Sigmoid colon (tissue), 7 donors: ENCODE measurements at places on chromosomes 5 and 9. TPM values are rescaled to one million over a fixed set of nuclear protein-coding genes. Genes with fewer than 3 reads are reported as not detected.

- no peak for DNase-seq
Observed at GRCh38 chr9:19732441-19732951, 56.3 kb downstream of the SLC24A2 start.

GRCh38 chr5:173963867-173964441 is 25.0 kb upstream of the C5orf47 start:
- no peak for DNase-seq

- no peak for DNase-seq
Observed at GRCh38 chr5:115267617-115268016, 4.9 kb upstream of the PGGT1B start.

DNA sequence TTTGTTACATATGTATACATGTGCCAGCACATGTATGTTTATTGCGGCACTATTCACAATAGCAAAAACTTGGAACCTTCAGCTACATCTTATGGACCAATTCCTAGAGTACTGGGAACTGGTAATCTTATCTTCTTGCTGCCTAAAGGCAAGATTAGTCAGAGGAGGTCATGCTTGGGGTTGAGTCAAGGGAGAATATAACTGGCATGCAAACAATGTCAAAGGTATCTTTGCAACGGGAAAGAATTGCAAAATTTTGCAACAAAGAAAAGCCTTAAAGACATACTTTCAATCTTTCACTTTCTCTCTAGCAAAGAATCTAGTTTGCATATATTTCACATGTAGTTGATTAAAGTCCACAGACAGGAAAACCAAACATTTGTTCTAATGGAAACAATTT is 145.2 kb downstream of the EDIL3 start:
- DNase-seq: no peak

GRCh38 chr5:118522626-118523025 is 465.7 kb downstream of the DTWD2 start:
- no peak for DNase-seq

GRCh38 chr5:142152384-142152732 is 43.8 kb downstream of the NDFIP1 start:
- no peak for DNase-seq

- no peak for DNase-seq
Observed at GRCh38 chr5:130017173-130017572, 112.9 kb downstream of the CHSY3 start.

DNA sequence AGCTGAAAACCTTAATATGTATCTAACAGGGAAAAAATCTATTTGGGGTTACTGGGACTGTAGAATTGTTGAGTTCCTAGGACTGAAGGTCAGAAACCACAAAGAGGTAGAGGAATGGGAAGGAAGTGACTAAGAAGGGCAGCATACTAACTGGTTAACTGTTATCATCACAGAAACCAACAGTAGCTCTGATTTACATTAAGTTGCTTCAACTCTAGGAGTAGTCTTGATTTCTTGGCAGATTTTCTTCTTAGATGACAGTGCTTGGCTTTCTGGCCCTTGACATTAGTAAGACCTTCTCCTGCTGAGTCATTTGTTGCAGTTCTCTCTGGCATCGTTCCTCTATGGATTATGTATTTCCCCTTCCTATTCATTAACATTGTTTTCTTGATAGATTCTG is 116.1 kb upstream of the RASA1 start:
- DNase-seq: no peak

- DNase-seq: no peak
Observed at GRCh38 chr5:38157024-38157423, 101.3 kb upstream of the EGFLAM start.

- no peak for DNase-seq
Observed at GRCh38 chr5:159345861-159346260, 15.6 kb upstream of the IL12B start.

DNA sequence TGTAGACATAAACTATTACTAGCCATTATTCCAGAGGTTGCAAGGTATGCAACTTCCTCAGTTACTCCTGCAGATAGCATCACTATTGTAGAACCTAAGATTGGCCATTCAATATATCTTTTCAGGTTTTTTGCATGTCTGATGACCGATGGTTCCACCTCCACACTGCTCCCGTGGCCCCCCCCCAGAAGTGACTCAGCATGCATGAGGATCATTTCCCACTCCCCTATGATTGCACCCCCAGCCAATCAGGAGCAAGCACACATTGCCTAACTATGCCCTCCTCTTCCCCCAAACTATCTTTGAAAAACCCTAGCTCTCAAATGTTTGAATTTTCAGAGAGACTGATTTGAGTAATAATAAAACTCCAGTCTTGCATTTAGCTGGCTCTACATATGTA is 601.4 kb upstream of the TLE4 start:
- no peak for DNase-seq

GRCh38 chr5:32280656-32281081 is 32.1 kb downstream of the MTMR12 start:
- DNase-seq: no peak

DNA sequence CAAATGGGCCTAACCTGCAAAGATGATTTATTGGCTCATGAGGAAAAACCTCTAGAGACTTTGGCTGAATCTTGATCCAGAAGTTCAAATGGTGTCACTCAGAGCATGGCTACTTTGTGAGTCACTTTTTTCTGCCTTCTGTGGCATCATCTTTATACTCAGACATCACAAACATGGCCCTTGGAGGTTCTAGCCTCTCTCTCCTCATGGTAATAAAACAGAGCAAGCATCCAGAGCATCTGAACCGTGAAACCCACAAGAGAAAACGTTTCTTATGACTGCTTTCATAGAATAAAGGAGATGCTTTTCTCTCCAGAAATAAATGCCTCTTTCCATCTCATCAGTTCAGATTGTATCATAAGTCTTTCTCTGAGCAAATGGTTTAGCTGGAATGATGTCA is 780.3 kb downstream of the KCTD16 start:
- DNase-seq: no peak

DNA sequence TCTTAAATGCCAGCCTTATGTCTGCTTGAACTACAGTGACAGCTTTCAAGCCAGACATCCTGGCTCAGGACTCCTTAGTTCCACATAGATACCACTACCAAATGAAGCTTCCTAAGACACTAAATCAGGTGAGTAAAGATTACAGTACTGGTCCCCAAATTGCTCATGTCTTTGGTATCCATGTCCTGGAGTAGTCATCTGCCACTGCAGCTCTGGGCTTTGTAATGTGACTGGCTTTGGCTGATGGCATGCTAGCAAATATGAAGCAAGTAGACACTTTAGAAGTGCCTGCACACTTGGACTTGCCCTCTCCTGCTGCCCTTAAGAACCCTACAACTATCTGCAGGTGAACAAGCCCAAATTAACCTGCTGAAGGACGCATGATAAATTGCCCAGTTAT is 334.9 kb downstream of the BNC2 start:
- DNase-seq: no peak

GRCh38 chr9:14912859-14913258 is 2.6 kb upstream of the FREM1 start:
- DNase-seq: no peak

GRCh38 chr5:127934791-127935256 is 148.7 kb upstream of the SLC12A2 start:
- DNase-seq: no peak

GRCh38 chr5:175457466-175457865 is 13.5 kb upstream of the DRD1 start:
- no peak for DNase-seq

- no peak for DNase-seq
Observed at GRCh38 chr5:176836811-176837706, 26.7 kb downstream of the UNC5A start.

DNA sequence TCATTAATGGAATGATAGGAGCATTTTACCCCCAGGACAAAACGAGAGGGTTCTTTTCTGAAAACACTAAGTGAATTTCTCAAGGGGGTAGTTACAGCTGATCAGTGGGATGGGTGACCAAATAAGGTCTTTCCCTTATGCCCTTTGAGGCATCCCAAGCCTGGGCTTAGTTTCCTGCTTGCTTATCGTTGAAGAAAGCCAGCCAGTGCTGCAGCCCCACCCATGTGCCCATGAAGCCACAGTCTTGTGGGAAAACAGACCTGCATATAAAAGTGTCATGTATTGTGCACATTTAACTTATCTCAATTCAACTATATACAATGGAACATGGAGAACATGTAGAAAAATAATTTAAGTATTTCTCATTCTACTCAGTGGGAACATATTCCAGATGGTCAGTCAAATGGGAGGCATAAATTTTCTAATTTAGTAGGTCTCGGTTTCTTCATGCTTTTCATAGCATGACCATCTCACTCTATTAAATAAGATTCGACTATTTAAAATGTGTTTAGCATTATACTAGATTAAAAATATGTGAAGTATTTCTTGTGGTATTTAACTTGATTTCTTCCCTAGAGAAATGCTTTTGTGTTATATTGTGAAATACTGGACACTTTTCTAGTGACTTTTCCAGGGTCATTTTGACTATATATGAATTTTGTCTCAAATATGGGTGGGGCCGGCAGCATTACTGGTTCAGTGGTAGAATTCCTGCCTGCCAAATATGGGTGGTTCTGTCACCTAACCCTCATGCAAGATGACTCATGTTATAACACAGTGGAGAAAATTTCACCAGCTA is 189.7 kb upstream of the SGCD start:
- DNase-seq: no peak

- DNase-seq: no peak
Observed at GRCh38 chr5:123571927-123572326, 60.0 kb downstream of the CSNK1G3 start.

GRCh38 chr9:94259077-94259862 is at the start of gene ZNF169:
Gene ZNF169 (plus strand): TSS chr9:94259298. CDS start chr9:94278813, 19,515 bp downstream.
- DNase-seq: peak; percentile 96

Gene TBC1D13
- total RNA-seq: 14.3 TPM

Gene NRG2
- 6.4 TPM for total RNA-seq

Gene ASS1
- 65.8 TPM for total RNA-seq

Gene NPR3
- 7.2 TPM for total RNA-seq

Gene ADAMTS13
- total RNA-seq: 0.82 TPM

Gene PCDHB12
- total RNA-seq: 4.3 TPM

Gene PDCD1LG2
- total RNA-seq: 2.5 TPM

Gene SMIM32
- total RNA-seq: not detected

Gene GLRA1
- total RNA-seq: not detected

Gene ZNF79
- total RNA-seq: 14.6 TPM

Gene C1QTNF2
- total RNA-seq: 1.1 TPM

Gene AIF1L
- 2.9 TPM for total RNA-seq

Gene PCDHB10
- 3.9 TPM for total RNA-seq

Gene ENTPD2
- 1.2 TPM for total RNA-seq
